GM12865 (cell line): ENCODE measurements at places on chromosomes 13 and 19.

DNA sequence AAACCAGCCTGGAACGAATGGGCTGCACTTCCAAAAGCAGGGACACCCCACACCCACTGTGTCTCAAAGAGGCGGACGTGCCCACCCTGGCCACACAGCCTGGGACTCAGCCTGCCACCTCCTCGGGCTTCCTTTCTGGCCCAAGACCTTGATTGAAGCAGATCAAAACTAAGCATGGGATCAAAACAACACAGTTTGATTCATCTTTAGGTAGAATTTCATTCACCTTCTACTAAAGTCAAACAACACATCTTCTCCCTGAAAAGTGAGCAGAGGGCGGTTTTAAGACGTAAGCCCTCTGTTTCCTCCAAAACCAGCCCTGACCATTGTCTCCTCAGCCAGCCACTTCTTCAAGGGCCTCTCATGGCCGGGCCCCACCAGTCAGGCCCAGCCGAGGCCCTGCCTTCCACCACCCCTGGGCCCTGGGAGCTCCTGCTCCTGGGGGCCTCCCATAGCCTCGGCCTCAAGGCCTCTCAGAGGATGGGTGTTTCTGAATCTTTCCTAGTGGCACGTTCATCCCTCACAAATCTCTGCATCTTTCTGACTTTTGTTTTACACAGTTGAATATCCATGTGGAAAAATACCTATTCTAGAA is 6.3 kb upstream of the F10 start:
- no peak for DNase-seq

DNA sequence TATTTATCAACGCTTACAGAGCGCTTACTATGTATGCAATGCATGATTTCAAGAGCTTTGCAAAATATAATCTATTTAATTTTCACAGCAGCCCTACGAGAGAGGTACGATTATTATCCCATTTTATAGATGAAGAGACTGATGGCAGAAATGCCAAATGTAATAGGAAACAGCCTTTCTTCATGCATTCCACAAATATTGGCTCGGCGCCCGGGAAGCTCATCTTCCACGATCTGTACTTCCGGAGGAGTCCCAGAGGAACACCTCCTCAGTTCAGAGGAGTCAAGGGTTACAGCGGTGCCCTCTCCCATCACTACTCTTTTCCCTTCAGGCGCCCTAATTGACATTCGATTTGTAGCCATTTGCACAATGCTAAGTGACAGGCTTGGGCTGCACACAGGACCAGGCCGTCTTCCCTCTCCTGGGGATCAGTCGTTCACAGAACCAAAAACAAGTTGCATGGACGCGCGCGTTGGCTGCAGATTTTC is 1.1 kb upstream of the ARHGAP35 start:
- no peak for DNase-seq

DNA sequence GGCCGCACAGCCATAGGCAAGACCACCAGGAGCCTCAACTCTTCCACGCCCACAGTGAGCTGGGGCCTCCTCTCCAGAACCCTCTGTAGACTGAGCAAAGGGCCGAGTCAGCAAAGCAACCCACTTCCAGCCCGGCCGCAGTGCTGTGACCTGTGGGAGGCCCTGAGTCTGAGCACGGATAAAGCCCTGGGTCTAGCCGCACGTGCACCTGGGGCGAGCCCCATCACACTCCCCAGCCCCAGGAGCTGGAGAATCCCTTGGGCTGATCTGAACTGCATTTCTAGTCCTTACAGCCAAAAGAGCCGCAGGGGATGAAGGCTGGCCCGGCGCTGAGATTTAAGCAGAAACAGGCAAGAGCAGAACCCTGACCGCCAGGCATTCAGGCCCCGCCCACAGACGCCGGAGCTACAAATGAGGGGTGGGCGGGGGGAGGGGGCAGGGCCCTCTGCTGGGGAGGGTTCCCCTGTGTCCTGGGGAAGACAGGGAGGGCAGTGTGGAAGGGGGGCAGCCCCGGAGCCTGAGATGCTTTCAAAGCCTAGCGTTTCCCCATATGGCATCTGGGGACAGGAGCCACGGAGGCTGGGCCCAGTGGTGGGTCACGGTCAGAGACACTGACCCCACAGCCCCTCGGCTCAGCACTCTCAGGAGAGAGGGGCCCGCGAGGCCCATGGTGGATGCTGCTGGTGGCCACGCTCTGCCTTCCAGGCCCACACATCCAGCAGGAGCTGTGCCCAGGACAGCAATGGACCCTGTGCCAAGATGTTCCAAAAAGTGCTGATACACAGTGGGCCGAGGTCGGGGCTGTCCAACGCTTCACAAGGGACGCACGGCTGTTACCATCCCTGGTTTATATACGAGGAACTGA is 4.9 kb downstream of the TMEM259 start:
- no peak for DNase-seq

- DNase-seq: peak; percentile 71
These were observed 15.1 kb downstream of the CC2D1A start for GRCh38 chr19:13920940-13921747.

DNA sequence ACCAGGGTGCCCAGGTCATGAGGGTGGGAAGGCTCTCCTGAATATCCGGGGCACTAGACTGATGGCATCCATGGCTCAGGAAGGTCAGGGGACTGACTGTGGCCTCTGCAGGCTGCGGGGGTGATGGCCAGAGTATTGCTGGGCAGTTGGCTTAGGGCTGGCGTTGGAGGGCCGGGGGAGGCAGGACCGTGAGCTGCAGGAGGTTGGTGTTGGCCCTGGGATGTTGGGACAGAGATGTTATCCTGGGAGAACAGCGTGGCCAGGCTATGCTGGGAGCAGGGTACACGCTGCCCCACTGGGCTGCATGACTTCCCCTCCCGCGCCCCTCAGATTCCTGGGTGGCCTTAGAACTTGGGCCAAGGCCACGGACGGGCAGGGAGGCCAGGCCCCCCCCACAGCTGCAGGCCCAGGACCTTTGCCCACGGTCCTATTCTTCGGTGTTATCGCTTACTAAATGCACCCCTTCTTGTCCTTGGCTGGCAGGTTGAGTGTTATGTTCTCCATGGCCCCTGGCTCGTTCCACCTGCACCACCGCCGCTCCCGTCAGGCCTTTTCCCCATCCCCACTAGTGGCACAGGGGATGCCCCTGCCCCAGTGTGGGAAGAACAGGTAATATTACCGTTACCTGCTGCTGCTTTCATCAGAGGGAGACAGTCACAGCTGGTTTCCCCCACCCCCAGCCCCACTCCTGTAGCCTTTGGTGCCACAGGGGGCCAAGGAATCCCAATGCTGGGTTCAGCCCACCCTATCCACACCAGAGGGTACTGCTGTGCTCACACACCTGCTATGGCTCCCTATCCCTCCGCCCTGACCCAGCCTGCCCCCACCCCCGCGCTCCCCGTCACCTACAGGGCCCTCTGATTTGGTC is 3.2 kb upstream of the ISYNA1 start:
- DNase-seq: no peak

GRCh38 chr19:57689750-57690149 is 8.0 kb downstream of the ZNF551 start:
- no peak for DNase-seq

DNA sequence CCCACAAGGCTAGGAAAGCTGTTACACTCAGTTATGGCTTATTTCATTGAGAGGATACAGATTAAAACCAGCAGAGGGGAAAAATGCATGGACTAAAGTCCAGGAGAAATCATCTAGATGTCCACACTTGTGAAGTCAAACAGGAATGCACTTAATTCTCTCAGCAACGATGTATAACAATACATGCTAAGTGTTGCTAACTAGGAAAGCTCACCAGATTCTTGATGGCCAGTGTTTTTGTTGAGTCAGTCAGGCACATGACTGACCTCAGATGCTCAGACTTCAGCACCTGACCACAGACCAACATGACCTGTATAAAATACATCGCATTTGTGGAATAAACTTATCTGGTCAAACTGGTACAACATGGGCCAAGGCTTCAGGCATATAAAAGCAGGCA is 470.2 kb upstream of the PRR20A start:
- DNase-seq: no peak

GRCh38 chr13:42602906-42603305 is 29.0 kb downstream of the TNFSF11 start:
- peak; percentile 68 for DNase-seq

- no peak for DNase-seq
These were observed 12.8 kb downstream of the PPP1R13L start for GRCh38 chr19:45391871-45392665.

DNA sequence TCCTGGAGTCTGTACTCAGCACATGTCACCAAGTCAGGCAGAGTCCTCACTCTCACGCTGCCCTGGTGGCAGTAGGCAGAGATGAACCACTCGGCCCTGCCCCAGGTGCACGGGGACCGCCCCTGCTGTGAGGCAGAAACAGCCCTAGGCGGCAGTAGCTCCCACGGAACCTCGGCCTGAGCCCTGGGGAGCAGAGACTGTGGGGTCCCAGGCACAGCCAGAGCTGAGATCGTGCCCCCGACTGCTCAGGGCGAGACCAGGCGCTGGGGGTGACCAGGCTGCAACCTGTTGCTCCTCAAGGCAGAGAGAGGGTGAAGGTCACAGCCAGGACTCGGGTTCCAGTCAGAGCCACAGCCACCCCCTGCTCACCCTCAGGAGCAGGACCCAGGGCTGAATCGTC is 34.9 kb downstream of the AP1M1 start:
- no peak for DNase-seq

DNA sequence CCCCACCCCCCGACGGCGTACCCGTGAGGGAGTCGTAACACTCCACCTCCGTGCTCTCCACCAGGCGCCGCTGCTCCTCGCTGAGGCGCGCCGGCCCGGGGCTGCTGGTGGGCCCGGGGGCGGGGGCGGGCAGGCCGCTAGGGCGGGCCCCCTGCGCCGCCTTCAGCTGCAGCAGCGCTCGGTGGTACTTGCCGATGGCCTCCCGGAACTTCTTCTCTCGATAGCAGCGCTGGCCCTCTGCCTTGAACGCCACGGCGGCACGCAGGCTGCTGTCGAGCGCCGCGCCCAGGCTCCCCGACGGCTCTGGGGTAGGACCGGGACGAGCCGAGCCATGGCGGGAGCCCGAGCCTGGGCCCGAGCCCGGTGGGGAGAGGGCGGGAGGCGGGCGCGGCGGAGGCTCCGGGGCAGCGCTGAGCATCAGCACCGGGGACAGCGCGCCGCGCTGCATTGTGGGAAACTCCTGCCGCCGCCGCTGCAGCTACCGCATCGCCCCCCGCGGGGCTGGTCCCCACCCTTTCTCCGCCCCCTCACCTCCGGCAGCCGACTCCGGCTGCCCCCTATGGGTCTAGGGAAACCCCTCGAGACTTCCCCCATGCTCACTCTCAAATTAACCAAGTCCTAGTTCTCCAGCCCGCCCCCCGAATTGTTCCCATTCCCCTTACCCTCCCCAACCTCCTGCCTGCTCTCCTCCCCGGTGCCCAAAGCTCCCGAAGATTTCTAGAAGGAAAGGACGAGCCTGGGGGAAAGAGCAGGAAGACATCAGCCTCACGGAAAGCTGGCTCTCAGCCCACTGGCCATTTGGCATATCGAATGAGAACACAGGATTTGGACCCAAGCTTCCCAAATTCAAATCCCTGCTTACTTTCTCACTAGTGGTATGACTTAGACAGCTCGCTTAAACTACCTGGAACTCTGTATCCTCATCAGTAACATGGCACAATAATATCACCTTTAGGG is at the start of gene TTC9B:
TTC9B (minus strand) TSS at position 451 of the 957 bp plus-strand sequence; CDS start at position 448, 3 bp downstream.
- peak; percentile 23 for DNase-seq

DNA sequence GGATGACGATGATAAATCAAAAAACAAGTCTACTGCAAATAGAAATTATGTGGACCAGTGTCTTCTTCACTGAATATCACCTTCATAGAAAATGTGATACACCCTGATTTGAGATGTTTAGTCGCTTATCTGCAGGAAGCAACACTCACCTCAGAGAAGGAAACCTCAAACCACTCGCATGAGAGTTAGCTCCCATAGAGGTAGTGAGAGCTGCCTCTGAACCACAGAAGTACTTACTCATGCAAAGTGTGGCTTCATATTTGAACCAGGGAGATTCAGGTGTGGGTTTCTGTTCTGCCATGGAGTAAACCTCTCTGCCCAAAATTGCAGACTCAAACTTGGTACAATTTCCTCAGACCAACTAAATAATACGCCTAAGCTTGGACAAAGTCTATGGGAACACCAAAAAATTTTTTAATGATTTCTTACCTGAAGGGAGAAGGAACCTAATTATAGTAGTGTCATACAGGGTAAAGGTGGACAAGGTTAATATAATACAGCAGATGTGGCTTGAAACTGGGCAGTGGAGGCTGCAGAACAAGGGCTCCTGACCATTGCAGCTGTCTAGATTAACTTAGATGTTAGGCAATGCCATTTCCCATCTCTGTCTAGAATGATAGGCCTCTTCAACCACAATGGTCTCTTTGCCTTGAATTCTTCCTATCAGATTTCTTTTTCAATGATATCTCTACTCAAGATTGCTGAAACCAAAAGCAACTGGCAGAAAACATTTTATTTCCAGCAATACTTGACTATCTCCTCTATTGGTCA is 29.6 kb upstream of the RCBTB2 start:
- peak; percentile 97 for DNase-seq

GRCh38 chr13:31625115-31625514 is 114.2 kb upstream of the RXFP2 start:
- no peak for DNase-seq

GRCh38 chr19:33804021-33804799 is 7.5 kb downstream of the KCTD15 start:
- no peak for DNase-seq

GRCh38 chr19:2665103-2665502 is 37.4 kb downstream of the GNG7 start:
- no peak for DNase-seq

- no peak for DNase-seq
These were observed 130.0 kb downstream of the SIPA1L3 start for GRCh38 chr19:38036707-38037611.

GRCh38 chr19:14530005-14530348 is 583 bp downstream of the TECR start:
- peak; percentile 42 for DNase-seq

- no peak for DNase-seq
These were observed at the start of gene NR2F6 for GRCh38 chr19:17245535-17245984. Gene NR2F6 (minus strand): TSS chr19:17245919. CDS start chr19:17245220, 699 bp downstream.

GRCh38 chr19:1234051-1234954 is 3.5 kb downstream of the CBARP start:
- no peak for DNase-seq

DNA sequence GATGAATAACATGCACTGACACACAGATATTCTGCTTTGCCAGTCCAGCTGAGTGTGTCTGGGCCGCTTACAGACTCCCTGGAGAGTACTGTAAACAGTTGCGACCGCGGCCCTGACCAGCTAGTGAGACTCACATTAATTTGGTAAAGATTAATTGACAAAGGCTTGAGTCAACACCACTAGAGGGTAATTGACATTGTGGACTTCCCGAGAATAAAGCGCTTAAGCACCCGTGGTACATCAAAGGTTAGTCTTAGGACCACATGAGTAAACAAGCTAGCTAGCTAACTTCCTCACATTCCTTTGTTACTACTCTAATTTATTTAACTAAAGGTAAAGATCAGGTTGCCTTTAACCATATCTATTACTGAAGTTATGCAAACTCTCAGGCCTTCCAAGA is 624.4 kb upstream of the ARGLU1 start:
- no peak for DNase-seq
